Esophagus squamous epithelium (tissue), 5 donors: ENCODE measurements at places on chromosomes 12 and 14.

- no peaks in the 10 kb centered on the region for H3K4me1 ChIP-seq
- DNase-seq = no peak
- H3K27me3 ChIP-seq = no peaks in the 10 kb centered on the region
Measured at GRCh38 chr14:34012978-34013720, 62.3 kb upstream of the EGLN3 start.

GRCh38 chr12:51471111-51471864 lies 46.7 kb downstream of the SLC4A8 start:
- no peak overlapping the region for H3K27ac ChIP-seq
- no peaks in the 10 kb centered on the region for H3K27me3 ChIP-seq
- H3K36me3 ChIP-seq = no peaks in the 10 kb centered on the region
- no peak for DNase-seq
- H3K4me3 ChIP-seq = no peak overlapping the region

- H3K4me1 ChIP-seq = no peaks in the 10 kb centered on the region
- no peaks in the 10 kb centered on the region for H3K36me3 ChIP-seq
- H3K27ac ChIP-seq = no peak overlapping the region
- no peak for DNase-seq
- H3K4me3 ChIP-seq = no peak overlapping the region
Measured at GRCh38 chr12:30939234-30939633, 12.7 kb downstream of the TSPAN11 start.

- H3K4me3 ChIP-seq = peak overlapping the region; percentile 43
- DNase-seq = no peak
- H3K36me3 ChIP-seq = no peaks in the 10 kb centered on the region
- H3K27ac ChIP-seq = no peak overlapping the region
- peaks cover 36% of the 10 kb centered on the region for H3K27me3 ChIP-seq
Measured at GRCh38 chr12:48000878-48001504, 3.3 kb downstream of the COL2A1 start.

- no peaks in the 10 kb centered on the region for H3K4me1 ChIP-seq
- H3K27me3 ChIP-seq = no peaks in the 10 kb centered on the region
- no peak overlapping the region for H3K4me3 ChIP-seq
- no peak for DNase-seq
- no peaks in the 10 kb centered on the region for H3K36me3 ChIP-seq
Measured at GRCh38 chr14:40218282-40218941, 786.2 kb upstream of the FBXO33 start.

DNA sequence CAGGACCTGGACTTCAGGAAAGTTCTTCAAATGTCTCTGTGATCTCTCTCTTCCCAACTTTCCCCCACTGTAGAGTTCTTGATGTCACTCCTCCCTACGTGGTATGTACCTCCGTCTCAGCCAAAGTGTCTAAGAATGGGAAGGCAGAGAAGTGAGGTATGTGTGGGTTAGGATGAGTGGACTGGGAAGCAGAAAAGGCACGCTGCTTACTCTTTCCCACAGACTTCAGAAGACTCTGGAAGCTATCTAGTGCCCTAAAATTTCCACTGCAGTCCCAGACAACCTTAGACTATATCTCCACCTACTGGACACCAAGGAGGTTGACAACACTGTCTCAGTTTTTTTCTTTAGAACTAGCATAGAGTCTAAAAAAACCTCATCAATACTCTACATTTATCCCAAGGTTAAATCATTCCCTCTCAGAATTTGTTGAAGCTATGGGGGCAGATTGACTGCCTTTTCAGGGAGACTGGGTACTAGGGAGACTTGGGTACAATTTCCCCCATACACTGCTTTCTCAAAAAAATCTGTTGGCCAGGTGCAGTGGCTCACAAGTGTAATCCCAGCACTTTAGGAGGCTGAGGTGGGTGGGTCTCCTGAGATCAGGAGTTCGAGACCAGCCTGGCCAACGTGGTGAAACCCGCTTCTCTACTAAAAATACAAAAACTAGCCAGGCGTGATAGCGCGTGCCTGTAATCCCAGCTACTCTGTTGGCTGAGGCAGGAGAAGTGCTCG lies 20.6 kb upstream of the ITGA5 start:
- no peaks in the 10 kb centered on the region for H3K27me3 ChIP-seq
- no peak overlapping the region for H3K27ac ChIP-seq
- H3K4me1 ChIP-seq = peaks cover 7% of the 10 kb centered on the region
- no peak for DNase-seq
- H3K36me3 ChIP-seq = no peaks in the 10 kb centered on the region

DNA sequence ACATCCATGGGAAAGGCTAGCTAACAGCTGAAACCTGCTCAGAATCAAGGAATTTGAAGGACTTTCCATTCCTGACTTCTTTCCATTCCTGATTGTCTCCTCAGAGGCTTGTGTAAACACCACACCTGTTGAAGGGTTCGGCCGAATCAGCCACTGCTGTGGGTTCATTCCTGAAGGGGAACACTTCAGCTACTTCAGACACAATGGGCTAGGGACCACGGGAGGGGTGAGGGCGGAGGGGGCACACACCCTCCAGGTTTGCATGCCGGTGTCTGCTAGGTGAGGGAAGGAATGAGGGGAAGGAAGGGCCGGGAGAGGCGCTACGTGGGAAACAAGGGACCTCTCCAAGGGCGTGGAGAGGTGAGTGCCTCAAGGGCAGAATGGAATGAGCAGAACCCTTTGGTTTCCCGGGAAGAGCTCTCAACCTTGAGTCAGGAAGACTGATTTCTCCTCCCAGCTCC lies 1.3 kb downstream of the GPRC5A start:
- H3K4me1 ChIP-seq = peaks cover 21% of the 10 kb centered on the region
- peaks cover 42% of the 10 kb centered on the region for H3K27me3 ChIP-seq

GRCh38 chr12:121102307-121102706 lies 30.4 kb upstream of the P2RX7 start:
- H3K4me3 ChIP-seq = no peak overlapping the region
- no peak overlapping the region for H3K27ac ChIP-seq
- H3K36me3 ChIP-seq = no peaks in the 10 kb centered on the region
- DNase-seq = no peak
- H3K4me1 ChIP-seq = no peaks in the 10 kb centered on the region

- no peaks in the 10 kb centered on the region for H3K36me3 ChIP-seq
- H3K4me3 ChIP-seq = peak overlapping the region; percentile 93
- no peak overlapping the region for H3K27ac ChIP-seq
- no peak for DNase-seq
Measured at GRCh38 chr12:123149088-123149487, 1.8 kb downstream of the PITPNM2 start.

- no peak overlapping the region for H3K4me3 ChIP-seq
- DNase-seq = no peak
- no peak overlapping the region for H3K27ac ChIP-seq
- no peaks in the 10 kb centered on the region for H3K36me3 ChIP-seq
- peaks cover 3% of the 10 kb centered on the region for H3K4me1 ChIP-seq
Measured at GRCh38 chr12:69935651-69936100, 110.6 kb downstream of the MYRFL start.

DNA sequence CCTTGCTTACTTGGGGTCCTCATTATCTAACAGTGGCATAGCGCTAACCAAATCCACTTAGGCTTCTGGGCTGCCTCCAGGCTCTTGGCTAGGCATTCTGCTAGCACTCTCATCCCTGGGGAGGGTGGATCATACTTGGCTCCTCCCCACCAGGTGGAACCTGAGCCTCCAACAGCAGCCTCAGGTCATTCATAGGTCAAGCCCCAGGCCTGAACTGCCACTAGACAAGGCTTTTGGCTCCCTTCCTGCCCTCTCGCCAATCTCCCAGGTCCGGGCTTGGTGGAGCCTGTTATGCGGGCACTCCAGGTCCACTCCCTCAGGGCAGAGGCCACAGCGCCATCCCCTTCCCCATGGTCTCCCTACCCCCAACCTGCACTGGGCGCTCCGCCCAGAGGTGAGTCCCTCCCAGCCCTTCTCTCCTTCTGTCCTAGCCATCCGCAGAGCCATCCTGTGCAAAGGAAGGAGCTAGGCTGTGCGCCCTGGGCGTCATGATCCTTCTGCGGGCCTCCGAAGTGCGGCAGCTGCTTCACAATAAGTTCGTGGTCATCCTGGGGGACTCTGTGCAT lies 154.9 kb upstream of the AMIGO2 start:
- H3K36me3 ChIP-seq = no peaks in the 10 kb centered on the region
- DNase-seq = no peak

- no peak for DNase-seq
- H3K4me3 ChIP-seq = no peak overlapping the region
- H3K27me3 ChIP-seq = no peaks in the 10 kb centered on the region
Measured at GRCh38 chr12:123085730-123086487, 65.0 kb downstream of the PITPNM2 start.

- no peaks in the 10 kb centered on the region for H3K27me3 ChIP-seq
- no peaks in the 10 kb centered on the region for H3K36me3 ChIP-seq
- H3K4me3 ChIP-seq = no peak overlapping the region
- DNase-seq = no peak
Measured at GRCh38 chr12:24469089-24469488, 479.8 kb downstream of the BCAT1 start.

- no peaks in the 10 kb centered on the region for H3K4me1 ChIP-seq
- no peaks in the 10 kb centered on the region for H3K27me3 ChIP-seq
- H3K4me3 ChIP-seq = no peak overlapping the region
Measured at GRCh38 chr14:41222581-41222980, 384.1 kb upstream of the LRFN5 start.

DNA sequence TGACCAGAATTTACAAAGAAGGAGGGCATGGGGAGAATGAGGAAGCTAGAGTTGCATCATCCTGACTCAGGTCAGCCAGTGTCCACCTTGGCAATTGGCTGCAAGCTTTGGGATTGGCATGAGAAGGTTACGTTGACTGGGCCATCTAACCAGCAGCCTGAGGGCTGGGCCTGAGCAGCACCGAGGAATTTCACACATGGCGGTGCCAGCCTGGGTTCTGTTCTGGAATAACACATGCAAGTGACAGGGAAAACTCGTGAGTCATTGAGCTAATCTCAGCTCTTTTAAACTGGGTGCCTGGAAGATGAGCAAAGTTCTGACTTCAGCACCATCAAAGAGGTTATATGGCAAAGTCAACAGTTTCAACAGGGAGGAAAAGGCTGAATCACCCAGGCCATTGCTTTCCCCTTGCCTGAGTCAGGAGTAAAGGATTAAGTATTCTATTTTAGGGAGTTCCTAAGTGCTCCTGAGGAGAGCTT lies 543.2 kb upstream of the TBX3 start:
- DNase-seq = no peak
- H3K27ac ChIP-seq = no peak overlapping the region
- H3K36me3 ChIP-seq = no peaks in the 10 kb centered on the region
- no peak overlapping the region for H3K4me3 ChIP-seq
- H3K27me3 ChIP-seq = no peaks in the 10 kb centered on the region
- peaks cover 10% of the 10 kb centered on the region for H3K4me1 ChIP-seq

DNA sequence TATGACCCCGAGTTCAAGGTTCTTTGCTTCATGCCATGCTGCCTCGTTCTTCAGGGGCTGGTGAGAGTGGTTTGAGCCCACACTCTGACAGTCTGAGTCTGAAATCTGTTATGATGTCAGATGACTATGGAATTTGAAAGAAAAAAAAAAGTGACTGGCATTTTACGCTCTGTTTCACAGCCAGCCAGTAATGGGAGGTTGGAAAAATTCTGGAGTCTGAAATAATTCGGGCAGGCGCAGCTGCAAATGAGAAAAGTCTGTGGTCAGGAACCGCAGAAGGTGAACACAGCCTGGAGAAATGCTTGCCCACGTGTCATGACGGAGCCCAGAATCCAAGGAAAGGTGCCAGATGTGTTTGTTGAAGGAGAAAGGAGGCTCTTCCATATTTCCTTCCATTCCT lies 269.8 kb upstream of the PWP1 start:
- H3K4me1 ChIP-seq = peaks cover 3% of the 10 kb centered on the region
- H3K4me3 ChIP-seq = no peak overlapping the region
- DNase-seq = no peak
- no peak overlapping the region for H3K27ac ChIP-seq

DNA sequence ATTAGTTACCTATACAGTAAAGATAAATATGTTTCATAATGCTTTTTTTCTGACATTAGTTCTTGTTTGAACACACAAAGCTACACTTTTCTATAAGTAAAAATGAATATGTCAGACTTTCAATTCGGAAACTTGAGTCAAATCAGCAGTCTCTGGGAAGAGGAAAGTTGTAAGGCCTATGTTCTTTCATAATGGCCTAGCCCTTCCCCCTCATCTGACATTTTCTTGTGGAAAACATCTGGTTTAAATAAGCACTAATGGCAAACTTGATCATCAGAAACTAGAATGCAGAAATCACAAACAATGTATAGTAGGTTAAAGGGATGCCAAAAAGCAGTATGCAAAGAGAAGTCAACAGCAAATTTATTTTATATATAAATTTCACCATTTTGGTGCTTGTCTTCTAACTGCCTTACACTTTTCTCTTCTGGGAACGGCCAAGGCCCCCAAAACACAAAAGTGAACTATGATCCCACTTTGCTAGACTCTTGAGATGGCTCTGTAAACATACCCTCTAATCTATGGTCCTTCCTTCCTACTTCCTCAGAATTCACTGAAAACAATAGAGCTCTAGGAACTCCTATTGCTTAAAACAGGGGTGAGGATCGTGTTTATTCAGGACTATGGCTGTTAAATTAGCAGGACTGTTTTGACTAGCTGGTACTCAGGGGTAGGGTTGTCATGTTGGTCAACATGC lies 444.1 kb downstream of the RAD51B start:
- DNase-seq = no peak
- H3K4me3 ChIP-seq = no peak overlapping the region
- peaks cover 4% of the 10 kb centered on the region for H3K4me1 ChIP-seq
- H3K27ac ChIP-seq = no peak overlapping the region

- no peaks in the 10 kb centered on the region for H3K27me3 ChIP-seq
- no peak overlapping the region for H3K4me3 ChIP-seq
- no peak for DNase-seq
- H3K4me1 ChIP-seq = peaks cover 9% of the 10 kb centered on the region
- no peaks in the 10 kb centered on the region for H3K36me3 ChIP-seq
Measured at GRCh38 chr14:102063808-102064429, 22.9 kb downstream of the HSP90AA1 start.

- H3K4me3 ChIP-seq = no peak overlapping the region
- H3K36me3 ChIP-seq = no peaks in the 10 kb centered on the region
- no peak for DNase-seq
- peaks cover 12% of the 10 kb centered on the region for H3K27me3 ChIP-seq
- H3K4me1 ChIP-seq = no peaks in the 10 kb centered on the region
Measured at GRCh38 chr14:101591582-101591981, 30.3 kb downstream of the DIO3 start.

DNA sequence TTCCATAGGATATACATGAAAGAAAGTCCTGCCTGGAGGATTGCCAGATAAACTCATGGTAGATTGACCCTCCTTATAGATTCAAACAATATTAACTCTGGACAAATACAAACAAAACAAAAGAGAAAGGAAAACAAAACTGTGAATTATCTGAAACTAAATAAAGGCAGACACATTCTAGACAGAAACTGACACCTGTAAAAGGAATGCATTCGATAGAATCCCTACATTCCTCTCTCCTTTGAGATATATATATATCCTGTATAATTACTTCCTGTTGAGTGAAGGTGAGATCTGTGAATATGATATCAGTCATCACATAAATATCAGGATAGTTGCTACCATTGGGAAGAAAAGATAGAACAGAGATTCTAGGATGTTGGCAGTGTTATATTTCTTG lies 948.4 kb upstream of the ATXN7L3B start:
- H3K27me3 ChIP-seq = no peaks in the 10 kb centered on the region
- no peak overlapping the region for H3K27ac ChIP-seq
- H3K36me3 ChIP-seq = no peaks in the 10 kb centered on the region
- DNase-seq = no peak

GRCh38 chr14:39268393-39268792 lies 34.7 kb downstream of the MIA2 start:
- H3K4me1 ChIP-seq = peaks cover 50% of the 10 kb centered on the region
- no peaks in the 10 kb centered on the region for H3K36me3 ChIP-seq
- no peaks in the 10 kb centered on the region for H3K27me3 ChIP-seq
- peak overlapping the region; percentile 99 for H3K27ac ChIP-seq
- DNase-seq = no peak
